ENCODE measurements at places on chromosomes 7 and 10.

DNA sequence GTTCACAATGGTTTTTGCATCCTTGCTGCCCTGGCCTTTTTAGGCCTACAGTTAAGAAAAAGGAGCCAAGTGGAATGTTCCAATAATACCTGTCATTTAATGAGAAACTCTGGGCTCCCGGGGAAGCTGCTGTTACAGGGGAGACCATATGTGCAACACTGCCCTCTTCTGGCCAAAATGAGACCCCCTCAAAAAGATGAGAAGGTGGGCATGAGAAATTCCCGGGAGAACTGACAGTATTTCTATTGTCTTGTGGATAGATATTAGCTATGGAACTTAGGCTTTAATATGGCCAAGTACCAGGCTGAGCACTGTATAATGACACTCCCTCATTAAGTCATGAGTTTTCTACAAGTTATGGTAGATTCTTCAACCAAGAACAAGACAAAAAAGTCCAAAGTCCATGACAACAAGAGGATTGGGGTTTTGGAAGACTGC lies 99.4 kb downstream of the CCDC3 start:
- no peak for DNase-seq

DNA sequence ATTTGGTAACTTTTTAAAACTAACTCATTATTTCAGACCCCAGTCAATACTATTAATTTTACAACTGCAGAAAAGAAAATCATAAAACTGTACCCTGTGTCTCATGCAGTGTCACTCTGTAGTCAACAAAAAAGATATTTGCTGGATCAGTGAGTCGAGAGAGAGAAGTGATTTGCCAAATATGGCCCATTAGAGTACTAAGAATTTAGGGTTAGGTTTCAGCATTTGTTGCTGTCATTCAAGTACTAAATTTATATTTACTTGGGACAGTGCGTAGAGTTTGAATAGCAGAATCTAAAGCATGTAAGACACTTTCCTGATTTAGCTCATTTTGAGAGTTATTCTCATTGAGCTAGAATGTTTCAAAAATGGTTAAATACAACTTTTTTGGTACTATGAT lies 38.9 kb downstream of the CACNA2D1 start:
- no peak for DNase-seq

DNA sequence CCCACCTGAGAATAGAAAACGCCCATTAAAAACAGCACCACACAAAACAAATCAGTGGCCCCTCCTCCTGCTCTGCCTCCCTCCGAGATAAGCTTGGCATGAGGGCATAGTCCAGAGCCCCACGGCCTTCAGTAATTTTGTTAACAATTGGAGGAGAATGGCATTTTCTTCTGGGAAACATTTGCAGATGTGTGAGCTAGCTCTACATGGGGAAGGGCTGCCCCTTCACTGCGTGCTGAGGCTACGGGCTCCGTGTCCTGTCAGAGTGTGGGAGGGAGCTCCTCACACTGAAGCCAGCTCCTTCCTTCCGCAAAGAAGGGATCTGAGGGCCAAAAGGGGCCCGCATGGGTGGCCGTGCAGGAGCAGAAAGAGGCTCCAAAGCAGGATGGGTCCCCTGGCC lies 15.2 kb downstream of the GRK5 start:
- no peak for DNase-seq

DNA sequence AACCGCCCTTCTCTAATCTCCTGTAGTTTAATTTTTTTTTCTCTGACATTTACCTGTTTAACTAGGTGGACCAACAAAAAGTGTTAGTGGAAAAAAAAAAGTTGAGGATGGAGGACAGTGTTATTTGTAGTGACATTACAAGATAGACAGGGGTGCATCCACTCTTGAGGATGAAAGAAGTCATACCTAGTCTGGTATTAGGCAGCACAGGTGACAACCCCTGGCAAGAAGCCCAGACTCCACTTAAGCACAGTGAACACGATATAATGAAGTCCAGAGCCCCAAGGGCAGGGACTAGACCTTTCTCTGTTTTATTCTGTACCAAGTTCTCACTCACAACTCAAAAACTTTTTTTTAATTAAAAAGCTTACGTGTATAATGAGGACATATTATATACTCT lies 268.4 kb downstream of the GPR37 start:
- no peak for DNase-seq

DNA sequence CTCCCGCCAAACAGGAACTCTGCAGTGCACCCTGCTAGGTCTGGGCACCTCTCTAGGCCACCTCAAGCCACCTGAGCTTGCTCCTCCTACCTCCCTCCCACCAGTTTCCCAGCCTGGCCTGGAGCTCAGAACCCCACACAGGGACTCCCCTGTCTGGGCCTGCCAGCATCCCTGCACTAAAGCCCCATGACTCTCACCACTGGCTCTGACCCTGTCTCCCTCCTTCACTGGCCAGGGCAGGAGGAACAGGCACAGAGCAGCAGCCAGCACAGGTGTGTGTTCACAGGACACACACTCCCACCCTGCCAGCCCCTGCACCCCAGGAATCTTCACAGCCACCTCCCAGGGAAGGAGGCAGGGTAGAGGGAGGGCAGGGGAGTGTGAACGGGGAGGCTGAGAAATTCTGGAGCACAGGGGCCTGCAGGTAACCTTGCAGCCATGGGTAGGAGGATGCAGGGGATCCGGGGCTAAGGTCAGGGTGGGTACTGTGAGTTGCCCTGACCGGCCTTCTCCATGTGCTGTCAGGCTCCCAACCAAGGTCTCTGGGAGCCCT lies 13.9 kb upstream of the ANTXRL start:
- DNase-seq: no peak

GRCh38 chr7:47231032-47231431 lies 350.9 kb downstream of the TNS3 start:
- DNase-seq: no peak

DNA sequence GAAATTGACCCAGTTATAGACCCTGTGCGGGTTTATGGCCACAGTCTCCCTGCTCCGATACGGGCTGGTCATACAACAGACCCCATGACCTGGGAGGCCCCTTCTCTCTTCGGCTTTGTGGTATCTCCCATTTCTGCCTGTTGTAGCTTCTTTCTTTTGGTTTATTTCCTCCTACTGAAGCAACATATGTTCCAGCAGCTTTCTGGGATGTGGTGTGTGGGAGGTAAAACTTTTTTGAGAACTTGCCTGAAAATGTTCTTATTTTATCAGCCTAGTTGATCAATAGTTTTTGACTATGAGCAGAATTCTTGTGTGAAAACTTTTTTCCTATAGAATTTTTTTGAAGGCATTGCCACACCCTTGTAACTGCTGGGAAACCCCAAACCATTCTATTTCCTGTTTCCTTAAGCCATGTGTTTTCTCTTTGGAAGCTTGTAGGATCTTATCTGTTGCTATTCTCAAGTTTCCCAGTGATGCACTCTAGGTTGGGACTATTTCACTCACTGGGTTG lies 80.0 kb downstream of the DAGLB start:
- DNase-seq: no peak

DNA sequence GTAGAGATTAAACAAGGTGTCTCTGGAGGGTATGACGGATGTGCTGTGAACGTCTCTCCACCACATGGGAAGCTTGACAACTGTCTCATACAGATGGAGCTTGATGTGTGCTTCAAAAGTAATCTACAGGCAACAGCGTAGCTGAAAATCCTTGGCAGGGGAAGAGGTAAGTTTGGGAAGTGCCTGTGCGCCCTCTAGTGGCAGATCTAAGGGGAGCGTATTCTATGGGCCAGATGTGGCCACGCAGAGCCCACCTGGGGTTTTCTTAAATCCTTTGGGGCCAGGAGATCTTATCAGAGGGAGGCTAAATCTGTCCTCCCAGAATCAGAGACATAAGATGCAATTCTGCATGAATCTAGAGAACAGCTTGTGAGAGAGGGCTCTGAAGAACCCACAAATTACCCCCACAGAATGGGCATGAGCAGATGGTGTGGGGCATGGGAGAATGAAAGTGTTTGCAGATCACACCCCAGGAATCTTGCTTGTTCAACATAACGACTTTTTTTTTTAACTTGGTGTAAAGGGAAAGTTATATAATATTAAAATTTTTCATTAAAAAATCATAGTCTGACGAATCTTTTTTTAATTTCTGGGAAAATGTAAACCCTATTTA lies 91.2 kb upstream of the MPP7 start:
- DNase-seq: no peak

DNA sequence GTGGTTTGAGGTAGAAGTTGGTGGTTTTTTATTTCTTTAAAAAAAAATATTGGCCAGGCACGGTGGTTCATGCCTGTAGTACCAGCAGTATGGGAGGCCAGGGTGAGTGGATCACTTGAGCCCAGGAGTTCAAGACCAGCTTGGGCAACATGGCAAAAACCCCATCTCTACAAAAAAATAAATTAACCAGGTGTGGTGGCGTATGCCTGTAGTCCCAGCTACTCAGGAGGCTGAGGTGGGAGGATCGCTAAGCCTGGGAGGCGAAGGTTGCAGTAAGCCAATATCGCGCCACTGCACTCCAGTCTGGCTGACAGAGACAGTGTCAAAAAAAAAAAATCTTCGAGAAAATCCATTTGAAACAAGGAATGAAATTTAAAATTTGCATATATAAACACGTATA lies 1.1 kb downstream of the IL2RA start:
- DNase-seq: no peak

DNA sequence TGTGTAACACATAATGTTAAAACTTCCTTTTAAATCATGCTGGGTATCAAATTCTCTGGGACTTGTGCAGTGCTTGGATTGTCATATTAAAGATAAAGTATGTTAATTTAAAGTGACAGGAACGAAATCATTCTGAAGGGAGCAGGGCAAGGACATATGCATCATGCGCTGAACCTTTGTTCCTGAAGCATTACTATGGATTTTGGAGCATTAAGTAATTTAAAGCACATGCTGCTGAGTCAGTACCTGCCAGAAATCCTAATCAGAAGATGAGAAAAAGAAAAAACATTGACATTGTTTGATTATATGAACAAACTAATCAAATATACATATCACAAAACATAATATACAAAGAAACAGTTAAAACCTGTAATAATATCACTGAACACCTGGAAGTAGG lies 101.4 kb downstream of the MICU1 start:
- no peak for DNase-seq

DNA sequence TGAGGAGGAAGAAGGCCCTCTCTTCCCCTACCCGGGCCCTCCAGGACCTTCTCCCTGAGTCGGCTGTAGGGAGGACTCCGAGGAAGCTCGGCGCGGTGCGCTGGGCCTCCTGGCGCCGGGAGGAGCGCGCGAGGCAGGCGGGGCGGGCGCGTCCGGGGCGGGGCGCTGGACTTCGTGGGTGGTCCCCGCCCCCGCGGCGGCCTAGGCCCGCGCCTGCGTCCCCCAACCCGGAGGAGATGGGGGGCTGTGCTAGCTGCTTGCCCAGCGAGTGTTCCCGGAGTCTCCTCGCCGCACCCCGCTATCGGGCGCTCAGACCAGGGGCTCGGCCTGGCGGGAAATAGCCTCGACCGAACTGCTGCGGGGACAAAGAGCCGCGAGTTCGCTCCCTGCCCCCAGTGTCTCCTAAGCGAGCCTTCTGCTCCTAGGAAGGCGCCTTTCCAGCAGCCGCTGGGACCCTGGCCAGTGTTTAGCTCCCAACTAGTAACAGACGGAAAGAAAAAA lies 19.2 kb upstream of the SMO start:
- no peak for DNase-seq

DNA sequence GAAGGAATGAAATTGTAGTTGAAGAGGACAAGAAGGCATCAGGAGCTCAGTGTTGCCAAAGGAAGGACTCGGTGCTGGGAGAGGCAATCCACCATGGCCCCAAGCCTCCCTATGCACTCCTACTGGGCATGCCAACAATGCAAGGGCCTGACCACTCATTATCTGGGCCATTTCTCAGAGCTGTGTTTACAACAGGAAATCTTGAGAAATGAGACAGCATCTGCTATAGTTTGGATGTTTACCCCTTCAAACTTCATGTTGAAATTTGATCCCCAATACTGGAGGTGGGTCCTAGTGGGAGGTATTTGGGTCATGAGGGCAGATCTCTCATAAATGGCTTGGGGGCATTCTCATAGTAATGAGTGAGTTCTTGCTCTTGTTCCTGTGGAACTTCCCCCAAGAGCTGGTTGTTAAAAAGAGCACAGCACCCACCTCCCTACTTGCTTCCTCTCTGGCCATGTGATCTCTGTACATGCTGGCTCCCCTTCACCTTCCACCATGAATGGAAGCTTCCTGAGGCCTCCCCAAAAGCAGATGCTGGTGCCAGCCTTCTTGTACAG lies 50.8 kb upstream of the AOAH start:
- DNase-seq: no peak

- no peak for DNase-seq
These were observed 68.4 kb downstream of the RALA start for GRCh38 chr7:39691821-39692220.

GRCh38 chr10:31876652-31877352 lies 51.8 kb downstream of the ARHGAP12 start:
- no peak for DNase-seq

GRCh38 chr10:86411852-86412560 lies 45.4 kb upstream of the GRID1 start:
- no peak for DNase-seq

GRCh38 chr10:5402798-5403197 lies 1.8 kb downstream of the TUBAL3 start:
- no peak for DNase-seq

GRCh38 chr7:134129856-134130523 lies 2.9 kb downstream of the LRGUK start:
- DNase-seq: no peak

GRCh38 chr7:154579711-154580110 lies 423.2 kb downstream of the PAXIP1 start:
- DNase-seq: no peak

DNA sequence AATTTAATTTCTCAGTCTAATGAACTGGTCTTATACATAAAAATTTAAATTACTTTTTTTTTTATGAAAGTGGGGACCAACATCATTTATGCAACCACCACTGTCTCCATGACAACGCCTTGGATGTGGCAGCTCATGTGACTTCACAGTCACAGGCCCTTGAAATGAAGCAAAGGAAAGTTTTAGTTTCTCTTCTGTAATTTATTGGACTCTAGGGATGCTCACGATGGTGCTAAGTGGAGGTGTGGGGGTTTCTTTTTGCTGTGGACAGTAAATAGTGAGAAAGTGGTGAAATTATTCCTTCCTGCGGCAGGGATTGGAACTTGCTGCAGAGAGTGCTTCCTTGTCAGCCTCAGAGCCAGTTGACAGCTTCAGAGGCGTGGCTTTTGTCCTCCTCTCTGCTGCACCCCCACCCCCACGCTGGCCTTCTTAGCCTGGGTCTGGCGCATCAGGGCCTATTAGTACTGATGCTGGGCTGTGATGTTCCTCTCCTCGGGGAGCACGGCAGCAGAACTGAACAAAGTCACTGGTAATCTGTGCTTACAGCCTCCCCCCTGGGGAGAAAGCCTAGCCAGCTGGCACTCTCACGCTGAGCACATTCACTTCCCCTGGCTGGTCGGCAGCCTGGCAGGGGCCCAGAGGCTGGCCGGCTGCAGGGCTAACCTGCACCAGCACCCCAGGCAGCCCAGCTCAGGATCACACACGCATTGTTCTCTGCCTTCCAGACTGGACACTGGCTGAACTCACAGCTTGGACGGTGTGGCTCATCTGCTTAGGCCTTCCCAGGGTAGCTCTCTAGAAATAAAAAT lies 517.5 kb upstream of the GALNT17 start:
- DNase-seq: no peak

DNA sequence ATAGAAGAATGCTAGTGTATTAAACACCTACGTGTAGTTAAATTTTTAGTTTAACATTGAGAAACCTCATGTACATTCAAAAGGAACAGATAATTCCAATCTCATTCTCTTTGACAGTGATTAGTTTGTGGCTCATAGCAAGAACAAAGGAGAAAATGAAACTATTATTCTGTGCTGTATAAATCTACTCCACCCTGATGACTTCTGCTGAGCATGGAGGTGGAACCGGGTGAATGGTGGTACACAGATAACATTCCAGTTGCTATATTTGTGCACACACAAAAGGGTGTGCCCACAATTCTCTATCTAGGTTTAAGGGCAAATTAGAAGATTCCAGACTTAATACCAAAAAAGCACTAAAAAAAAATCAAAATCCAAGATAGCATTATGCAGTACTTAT lies 17.0 kb upstream of the RALA start:
- DNase-seq: no peak
